ENCODE measurements at places on chromosomes 7 and 10.

DNA sequence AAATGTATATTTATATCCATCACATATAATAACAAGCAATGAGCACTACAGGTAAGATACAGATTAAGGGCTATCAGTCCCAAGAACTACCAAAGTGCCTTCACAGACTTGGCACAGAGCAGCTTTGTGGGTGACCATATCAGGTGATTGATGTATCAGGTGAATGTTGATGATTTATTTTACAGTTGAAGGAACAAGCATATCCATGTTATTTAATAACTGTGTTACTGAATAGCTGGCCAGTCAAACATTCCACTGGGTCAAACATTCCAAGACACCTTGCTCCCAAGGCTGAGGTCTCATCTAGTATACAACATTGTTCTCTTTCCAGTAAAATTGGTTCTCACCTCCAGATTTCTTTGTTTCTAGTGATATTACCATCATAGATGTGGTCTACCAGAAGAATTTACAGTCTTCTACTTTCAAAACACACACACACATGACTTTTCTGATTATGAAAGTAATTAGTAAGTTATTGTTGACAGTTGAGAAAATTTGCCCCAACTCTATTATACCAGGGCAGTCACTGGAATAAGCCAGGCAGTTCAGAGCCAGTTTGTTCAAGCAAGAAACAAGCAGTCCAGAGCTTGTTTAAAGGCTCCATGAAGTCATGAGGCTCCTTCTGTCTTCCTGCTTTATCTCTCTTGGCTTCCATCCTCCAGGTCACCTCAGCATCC is 68.2 kb downstream of the ELAPOR2 start:
- no peak for DNase-seq

GRCh38 chr7:32937344-32938174 is 19.7 kb upstream of the FKBP9 start:
- no peak for DNase-seq

GRCh38 chr10:64519831-64520230 is 998.6 kb downstream of the REEP3 start:
- no peak for DNase-seq

GRCh38 chr7:51123322-51124019 is 193.1 kb downstream of the COBL start:
- DNase-seq: peak; percentile 26

- no peak for DNase-seq
Observed at GRCh38 chr10:33174674-33175434, 159.6 kb downstream of the NRP1 start.

DNA sequence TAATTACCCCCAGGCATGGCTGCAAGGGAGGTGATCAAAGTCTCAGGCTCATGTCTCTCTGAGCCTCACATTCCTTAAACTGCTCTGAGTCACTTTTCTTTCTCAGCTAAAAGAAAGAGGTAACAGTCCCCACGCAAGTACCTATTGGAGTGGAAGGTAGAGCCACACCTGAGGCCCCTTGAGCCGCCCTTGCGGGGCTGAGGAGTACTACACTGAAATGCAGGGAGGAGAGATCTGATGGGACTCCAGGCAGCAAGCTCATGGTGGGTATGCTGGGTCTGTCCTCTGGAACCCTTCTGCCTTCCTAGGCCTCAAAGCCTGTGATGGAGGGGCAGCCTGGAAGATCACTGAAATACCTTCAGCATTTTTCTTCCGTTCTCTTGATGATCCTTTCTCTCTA is 960.0 kb downstream of the DNAJB9 start:
- DNase-seq: no peak

DNA sequence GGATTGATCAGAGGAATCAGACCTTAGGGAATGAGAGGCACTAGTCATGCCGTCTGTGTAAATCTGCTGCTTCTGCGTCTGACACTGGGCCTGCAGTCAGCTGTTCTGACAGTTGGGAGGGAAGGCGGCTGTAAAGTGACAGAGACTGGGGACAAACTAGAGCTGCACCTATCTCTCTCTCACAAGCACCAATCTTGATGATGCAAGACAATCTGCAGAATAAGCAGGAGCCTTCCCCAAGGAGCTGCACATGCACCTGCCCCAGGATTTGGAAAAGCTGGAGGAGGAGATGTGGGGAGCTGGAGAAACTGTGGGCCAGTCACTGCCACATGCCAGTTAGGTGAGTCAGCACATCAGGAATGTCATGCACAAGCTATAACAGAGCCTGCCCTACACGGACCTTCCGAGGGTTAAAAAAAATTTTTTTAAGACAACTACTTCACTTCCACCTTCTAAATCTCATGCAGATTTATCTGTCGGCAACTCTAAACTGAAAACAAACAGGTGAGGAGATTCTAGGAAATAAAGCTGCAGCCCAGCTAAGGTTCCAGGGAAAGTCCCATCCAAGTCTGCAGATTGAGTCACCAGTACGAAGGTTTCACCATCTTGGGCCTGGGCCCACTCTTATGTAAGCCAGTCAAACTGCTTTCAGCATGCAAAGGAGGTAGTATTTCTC is 39.2 kb downstream of the ENO4 start:
- DNase-seq: peak; percentile 56

- DNase-seq: no peak
Observed at GRCh38 chr7:107244613-107245012, 75.8 kb downstream of the HBP1 start.

DNA sequence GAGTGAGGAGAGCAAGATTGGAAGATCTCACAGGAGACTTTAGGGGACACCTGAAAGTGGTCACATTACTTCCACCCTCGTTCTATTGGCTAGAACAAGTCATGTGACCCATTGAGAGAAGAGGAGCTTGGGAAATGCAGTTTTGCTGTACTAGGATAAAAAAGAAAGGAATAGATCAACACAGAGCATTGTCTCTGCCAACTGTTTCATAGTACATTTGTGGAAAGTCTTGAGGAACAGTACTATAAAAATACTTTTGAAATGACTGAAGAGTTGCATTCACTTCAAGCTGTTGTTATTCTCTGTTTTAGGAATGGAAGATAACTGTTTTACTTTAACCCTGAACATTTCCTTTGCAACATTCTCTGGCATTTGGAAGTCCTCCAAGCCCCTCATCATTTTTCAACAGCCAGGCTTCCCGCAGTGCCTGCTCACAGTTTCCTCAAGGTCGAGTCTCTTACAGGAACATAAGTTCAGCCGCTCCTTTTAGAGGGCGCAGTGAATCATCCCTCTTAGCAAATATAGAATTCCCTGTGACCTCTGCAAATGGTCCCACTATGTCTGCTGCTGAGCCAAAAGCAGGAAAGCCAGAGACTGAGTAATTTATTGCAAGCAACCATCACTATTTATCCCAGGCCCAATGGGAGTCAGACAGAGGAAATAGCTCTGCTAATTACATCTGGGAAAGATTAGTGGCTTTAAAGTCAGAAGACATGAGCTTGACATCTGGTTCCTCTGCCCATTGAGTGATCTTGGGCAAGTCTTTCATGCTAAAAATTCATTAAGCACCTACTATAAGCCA is 40.7 kb downstream of the MRPL32 start:
- DNase-seq: no peak

GRCh38 chr10:5206799-5207198 is 10.2 kb downstream of the AKR1C4 start:
- no peak for DNase-seq

DNA sequence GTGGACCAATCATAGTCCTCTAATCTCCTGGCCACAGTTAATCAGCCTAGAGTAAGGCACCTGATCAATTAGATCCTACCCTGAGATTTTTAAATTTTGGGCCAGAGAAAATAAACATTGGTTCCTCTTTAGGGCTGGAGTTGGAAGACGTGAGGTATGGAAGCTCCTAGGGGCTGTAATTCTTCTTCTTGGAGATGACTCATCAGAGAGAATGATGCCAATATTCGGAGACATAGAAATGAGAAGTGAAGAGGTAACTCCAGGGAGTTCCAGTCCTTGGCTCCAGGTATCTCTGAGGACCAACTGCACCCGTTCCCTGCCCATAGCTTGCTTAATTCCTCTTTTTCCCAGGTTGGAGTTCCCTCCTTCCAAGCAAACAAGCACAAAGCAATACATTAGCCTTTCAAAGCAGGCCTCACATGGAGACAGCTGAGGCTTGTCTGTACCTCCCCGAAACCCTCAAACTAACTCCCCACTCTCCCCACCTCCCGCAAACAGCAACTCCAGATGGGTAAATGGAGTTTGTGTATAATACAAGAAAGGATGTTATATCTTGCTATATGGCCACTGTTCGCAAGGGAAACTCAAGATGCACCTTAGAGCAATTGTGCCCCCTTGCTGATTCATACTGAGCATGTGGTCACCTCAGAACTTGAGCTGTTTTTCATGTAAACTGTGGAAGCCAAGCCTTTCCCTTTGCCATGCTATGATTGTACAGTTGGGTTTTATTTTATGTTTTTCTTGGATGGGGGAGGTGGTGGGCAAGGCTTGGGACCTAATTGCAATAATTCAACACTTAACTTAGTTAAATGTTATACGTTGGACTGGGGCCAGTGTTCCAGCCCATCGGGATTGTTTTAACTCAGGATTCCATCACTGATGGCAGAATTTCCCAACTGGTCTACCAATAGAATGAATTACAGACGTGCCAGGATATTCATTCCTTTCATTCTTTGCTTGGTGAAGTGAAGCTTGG is 29.3 kb downstream of the PIK3AP1 start:
- no peak for DNase-seq

DNA sequence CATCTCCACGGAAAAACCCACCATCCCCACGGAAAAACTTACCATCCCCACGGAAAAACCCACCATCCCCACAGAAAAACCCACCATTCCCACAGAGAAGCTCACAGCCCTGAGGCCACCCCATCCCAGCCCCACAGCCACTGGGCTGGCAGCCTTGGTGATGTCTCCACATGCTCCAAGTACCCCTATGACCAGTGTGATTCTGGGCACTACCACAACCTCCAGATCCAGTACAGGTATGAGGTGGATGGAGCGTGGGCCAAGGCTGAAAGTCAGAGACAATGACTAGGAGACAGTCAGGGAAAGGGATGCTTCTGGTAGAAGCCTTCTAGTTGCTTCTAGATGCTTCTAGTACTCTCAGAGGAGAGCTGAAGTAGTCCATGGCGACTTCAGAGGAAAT is 19.6 kb downstream of the ZAN start:
- no peak for DNase-seq

- DNase-seq: no peak
Observed at GRCh38 chr10:63972949-63973827, 452.0 kb downstream of the REEP3 start.

GRCh38 chr10:132061465-132061864 is 4.3 kb upstream of the JAKMIP3 start:
- no peak for DNase-seq

GRCh38 chr7:50304911-50305582 is 531 bp downstream of the IKZF1 start:
- no peak for DNase-seq

GRCh38 chr10:63562857-63563256 is 41.7 kb downstream of the REEP3 start:
- DNase-seq: no peak

- DNase-seq: no peak
Observed at GRCh38 chr7:30750683-30751650, 968 bp upstream of the INMT start.

DNA sequence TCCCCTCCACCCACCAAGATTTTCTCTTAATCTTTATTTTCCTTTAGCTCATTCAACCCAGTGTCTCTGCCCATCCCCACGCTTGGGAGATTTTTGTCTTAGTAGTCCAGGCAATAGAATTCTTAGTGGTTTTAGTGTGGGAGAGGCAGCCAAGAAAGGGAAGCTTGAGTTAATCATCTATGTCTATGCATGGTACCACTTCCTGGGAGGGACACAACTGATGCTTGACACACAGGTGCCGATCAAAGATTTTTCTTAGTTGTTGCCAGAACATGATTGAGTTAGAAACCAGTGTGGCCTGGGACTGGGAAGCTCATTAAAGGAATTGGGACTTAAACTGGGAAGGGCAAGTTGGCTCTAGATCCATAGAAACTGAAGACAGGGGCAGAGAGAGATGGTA is 3.1 kb downstream of the STRA8 start:
- no peak for DNase-seq

DNA sequence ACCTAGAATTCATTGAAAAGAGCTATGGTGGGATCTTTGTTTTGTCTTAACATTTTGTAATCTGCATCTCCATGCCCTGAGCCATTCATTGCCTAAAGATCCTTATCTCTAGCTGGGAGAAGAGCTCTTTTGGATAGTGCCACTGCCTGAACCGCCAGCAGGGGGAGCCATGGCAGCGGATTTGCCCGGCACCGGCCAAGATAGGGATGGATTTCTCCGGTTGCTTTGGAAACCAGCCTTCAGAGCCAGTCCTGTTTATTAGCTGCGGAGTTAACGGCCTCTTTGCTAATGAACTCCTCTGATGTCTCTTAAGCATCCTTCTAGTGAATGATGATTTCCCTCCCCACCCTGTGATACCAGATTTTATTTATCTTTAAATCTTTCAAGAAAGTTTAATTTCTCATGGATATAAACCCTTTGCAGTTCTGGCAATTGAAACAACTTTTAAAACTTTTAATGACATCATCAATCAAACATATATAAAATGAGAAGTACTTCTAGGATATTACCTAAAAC is 58.2 kb upstream of the LYZL2 start:
- peak; percentile 54 for DNase-seq

GRCh38 chr10:88852327-88852726 is 683 bp upstream of the ANKRD22 start:
- no peak for DNase-seq

DNA sequence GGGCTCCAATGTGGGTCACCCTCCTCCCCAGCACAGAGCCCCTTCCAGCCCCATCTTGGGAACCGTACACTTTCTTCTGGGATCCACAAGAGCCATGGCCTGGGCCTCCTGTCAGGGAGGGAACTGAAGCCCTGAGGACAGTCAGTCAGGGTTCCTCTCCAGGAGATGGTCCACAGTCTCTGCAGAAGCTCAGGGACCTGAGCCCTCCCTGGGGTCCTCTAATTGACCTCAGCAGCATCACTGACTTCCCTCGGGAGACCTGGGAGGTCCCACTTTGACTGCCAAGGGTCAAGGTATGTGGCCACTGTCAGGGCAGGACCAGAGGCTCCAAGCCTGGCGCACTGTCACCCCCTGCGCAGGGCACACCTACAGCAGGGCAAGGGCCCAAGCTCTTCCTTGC is 32.3 kb downstream of the NOD1 start:
- no peak for DNase-seq

- no peak for DNase-seq
Observed at GRCh38 chr10:95657250-95657649, 739 bp upstream of the ALDH18A1 start.

DNA sequence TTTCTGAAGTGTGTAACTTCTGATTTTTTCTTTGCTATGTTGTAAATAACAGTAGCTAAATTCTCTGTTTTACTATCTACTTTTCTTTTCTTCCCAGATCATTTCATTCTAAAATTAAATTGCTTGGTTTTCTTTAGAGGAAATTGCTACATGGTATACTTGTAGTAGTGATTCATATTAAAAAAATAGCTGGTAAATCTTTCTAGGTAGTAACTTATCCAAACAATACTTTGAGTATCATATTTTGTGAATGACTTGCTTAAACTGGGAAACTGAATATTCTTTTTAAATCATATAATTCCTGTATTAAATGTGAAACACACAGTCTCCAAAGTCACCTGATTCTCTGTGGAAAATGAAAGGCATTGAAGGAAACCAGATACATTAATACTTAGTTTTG is 85.5 kb downstream of the ZNRF2 start:
- no peak for DNase-seq

- DNase-seq: no peak
Observed at GRCh38 chr10:99827936-99828335, 45.5 kb downstream of the ABCC2 start.
